H1 (cell line): ENCODE measurements at places on chromosomes 1 and 21.

GRCh38 chr1:175784831-175785230 lies 41.4 kb upstream of the TNR start:
- DNase-seq, result no peak

DNA sequence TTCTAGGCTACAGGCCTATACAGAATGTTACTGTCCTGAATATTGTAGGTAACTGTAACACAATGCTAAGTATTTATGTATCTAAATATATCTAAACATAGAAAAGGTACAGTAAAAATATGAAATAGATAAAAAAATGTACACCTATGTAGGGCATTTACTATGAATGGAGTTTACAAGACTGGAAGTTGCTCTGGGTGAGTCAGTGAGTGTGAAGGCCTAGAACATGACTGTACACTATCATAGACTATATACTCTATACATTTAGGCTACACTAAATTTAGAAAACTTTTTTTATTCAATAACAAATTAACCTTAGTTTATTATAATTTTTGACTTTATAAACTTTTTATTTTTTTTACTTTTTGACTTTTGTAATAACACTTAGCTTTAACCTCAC lies 136.9 kb downstream of the DUSP10 start:
- DNase-seq, result no peak

- no peak for DNase-seq
Observed at GRCh38 chr1:234546890-234547788, 62.8 kb downstream of the IRF2BP2 start.

- DNase-seq, result no peak
Observed at GRCh38 chr21:42377951-42378340, 11.6 kb upstream of the TFF1 start.
